Activated CD4-positive, CD25-positive, alpha-beta regulatory T cell (primary cell): ENCODE measurements at places on chromosomes 12 and 14.
A peak's percentile ranks its signal among the peaks of the same experiment; 100 is the strongest.

GRCh38 chr14:103633391-103633790, 4.4 kb downstream of the KLC1 start:
- DNase-seq = no peak

DNA sequence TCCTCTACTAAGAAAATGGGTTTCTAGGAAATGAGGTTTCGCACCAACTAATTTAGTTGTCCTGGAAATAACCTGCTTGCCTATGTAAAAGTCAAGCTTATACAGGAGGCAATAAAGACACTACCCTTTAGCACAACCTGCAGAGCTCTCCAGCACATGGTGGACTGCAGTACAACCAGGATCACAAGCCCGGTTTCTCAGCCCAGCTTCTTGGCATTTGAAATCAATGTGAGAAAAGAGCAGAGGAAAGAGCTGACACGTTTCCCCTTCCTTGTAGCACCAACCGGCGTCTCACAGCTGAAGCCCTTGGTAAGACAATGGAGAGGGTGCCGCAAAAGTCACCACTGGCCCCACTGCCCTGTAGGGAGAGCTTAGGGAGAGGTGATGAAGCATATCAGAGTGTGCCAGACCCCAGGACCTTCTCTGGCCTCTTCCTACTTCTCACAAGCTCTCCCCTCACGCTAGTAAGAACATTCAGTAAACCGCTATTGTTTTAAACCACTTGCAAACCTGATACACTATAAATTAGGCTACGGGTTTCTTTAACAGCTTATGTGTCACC, 8.6 kb downstream of the SPTLC2 start:
- no peak for DNase-seq

DNA sequence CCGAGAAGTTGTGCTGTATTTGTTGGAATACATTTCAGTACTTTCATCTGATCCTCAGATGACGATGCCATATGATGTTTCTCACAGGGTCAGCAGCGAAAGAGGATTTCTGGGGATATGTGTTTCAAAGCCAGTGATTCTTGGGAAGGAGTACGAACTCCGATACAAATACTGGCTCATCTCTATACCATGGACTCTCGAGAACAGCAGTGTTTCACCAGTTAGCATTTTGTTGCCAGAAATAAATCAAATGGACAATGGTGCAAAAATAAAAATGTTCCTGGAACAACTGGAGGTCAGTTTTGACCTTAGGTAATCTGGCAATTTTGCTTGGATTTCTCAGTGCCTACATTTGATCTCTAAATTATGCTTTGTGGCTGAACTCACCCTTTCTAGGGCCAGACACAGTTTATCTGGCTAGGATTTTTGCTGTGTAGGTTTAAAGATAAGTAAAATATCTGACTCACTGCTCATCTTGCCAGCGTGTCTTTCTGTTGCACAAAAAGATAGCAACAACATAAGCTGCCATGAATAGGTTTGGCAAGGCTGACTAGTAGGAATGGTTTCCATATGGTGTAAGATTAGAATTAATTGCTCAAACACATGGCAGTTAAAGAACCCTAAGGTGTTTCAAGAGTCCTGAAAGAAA, 11.0 kb upstream of the MGP start:
- no peak for DNase-seq

DNA sequence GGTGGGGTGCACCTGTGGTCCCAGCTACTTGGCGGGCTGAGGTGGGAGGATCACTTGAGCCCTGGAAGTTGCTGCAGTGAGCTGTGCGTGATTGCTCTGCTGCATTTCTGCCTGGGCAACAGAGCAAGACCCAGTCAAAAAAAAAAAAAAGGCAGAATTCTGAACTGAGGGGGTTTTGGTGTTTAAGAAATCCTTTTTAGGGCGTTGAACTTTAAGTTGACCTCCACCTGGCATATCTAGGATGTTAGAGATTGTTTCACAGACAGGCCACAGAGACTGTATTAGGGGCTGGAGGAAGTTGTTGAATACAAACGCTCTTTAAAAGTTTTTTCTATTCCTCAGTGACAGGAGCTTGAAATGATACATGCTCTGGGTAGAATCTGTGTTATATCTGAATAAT, 60.5 kb downstream of the FBXW8 start:
- DNase-seq = no peak

- DNase-seq = no peak
Observed at GRCh38 chr14:70971560-70971959, 64.3 kb downstream of the PCNX1 start.

DNA sequence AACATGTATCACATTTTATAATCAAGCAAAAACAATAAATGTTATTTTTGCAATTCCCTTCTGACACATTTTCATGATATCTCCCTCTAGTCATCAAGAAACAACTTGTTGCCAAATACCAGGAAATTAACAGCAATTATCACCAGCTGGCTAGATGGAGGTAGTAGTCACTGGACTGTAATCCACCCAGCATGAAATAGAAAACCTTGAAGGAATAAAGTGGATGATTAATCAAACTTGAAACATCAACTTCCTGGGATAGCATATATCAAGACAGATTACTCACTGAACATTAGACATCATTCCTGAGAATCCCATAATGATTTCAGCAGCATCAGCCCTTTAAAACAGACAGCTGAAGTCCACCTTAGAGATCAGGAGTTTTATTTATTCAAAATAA, 259.0 kb downstream of the CCDC59 start:
- DNase-seq = no peak

- DNase-seq = peak; percentile 49
Observed at GRCh38 chr14:93962701-93963601, 13.4 kb downstream of the ASB2 start.

GRCh38 chr14:62280366-62280765, 518.1 kb downstream of the SNAPC1 start:
- DNase-seq = no peak

DNA sequence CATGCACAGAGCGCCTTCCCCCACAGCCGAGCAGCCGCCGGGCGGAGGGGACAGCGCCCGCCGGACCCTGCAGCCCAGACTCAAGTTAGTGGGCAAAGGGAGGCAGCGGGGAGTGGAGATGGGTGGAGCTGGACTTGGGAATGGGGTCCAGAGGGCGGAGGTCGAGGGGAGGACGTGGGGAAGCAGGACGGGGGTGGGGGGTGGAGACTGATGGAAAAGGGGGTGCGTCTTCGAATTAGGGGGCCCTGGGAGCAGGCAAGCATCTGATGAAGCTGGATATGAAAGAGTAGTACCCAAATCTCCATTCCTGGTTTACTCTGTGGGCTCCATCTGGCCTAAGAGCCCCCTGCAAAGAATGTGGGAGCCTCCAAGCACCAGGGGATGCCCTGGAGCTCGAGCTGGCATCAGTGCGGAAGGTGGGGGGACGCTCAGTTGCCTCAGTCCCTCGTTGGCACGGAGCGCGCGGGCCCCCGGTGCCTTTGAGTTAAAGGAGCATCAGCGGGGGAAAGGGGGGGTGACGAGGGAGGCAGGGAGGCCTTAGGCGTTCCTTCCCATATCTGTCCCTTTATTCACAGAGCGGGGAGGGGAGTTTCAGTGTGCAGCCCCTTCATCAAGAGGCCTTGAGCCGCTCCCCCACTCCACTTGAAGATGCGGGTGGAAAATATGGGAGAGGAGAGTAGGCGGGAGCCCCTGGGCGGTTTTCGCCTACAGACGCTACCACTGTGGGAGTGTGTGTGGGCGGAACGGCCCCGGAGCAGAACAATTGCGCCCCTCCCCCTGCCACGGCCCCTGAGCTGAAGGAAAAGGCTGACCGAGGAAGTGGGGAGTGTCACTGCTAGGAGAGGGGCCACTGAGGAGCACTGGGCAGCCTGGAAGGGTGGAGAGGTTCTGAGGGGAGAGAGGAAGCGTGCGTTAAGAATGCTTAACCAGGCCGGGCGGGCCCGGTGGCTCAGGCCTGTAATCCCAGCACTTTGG, 644 bp downstream of the NAB2 start:
- no peak for DNase-seq

DNA sequence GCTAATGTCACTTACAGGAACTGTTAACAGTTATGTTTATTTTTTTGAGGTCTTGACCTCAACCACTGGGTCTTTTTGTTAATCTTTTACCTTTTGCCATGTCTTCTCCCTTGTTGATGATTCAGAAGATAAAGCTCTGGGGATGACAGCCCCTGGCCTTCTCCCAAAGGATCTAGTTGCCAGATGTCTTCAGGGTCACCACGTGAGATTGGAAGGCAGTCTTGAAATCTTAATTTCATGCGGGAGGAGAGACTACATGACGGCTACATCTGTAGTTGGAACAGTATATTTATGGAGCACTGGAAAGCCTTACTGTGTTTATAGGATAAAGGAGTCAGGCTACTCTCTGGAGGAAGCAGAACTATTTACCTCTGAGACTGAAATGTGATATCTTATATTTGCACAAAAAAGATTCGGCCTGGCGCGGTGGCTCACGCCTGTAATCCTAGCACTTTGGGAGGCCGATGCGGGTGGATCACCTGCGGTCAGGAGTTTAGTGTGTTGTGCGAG, 5.6 kb downstream of the MLEC start:
- DNase-seq = no peak

GRCh38 chr12:66048835-66049537, 81.6 kb downstream of the LLPH start:
- DNase-seq = no peak

GRCh38 chr12:81558031-81558430, 201.1 kb downstream of the PPFIA2 start:
- DNase-seq = no peak

DNA sequence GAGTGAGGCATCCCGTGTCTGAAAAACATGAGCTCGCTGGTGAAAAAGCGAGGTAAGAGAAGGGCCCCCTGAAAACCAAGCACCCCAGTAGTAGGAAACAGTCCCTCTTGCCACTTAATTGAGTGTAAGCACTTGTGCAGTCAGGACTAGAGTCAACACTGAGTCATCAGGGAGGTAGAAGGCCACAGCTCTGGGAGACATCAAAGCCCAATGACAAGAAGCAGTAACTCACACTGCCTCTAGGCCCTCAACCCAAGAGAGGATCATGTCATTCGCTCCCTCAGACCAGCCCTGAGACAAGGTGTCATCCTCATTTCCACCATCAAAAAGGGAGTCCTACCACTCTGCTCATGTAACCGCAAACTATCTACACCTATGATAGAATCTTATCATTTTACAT, 17.8 kb downstream of the POMT2 start:
- DNase-seq = no peak

DNA sequence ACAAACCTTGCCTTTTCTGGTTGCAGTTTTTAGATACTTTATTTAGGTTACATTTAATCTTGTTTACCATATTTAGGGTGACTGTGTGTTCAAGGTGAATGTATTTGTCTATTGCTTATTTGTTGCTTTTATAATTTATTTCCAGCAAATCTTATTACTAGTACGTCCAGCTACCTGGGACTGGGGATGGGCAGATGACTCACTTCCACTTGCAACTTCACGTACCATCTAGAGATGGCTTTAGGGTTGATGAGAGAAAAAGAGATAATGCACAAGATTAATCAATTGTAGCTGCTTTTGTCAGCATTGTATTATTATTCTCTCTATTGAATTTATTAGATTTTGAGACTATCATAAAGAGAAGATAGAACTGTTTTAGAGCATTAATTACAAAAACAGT, 5.1 kb downstream of the MIPOL1 start:
- DNase-seq = no peak

- no peak for DNase-seq
Observed at GRCh38 chr14:58829594-58829993, 191.8 kb downstream of the DACT1 start.

DNA sequence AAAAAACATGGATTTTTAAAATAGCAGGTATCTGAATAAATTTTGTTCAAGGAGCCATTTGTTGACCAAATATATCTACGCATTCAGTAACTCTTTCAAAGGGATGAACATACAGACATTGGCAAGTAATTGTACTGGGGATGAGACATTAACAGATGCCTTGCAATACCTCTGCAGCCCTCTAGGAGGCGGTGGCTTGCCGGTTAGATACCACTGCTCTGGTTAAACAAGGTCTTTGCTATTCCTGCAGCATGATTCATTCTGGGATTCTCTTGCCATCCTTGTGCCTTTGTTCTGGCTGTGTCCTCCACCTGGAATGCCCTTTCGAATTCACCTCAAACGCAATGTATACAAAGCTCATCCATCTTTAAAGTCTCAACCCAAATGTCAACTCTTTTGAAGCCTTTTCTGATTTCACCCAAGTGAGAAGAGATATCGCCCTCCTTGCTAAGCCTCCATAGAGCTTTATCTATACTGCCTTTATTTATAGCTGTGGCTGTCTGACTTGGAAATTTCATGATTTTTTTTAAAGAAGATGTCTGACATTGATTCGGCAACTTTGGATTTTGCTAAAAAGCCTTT, 131.0 kb upstream of the SRRM4 start:
- no peak for DNase-seq

DNA sequence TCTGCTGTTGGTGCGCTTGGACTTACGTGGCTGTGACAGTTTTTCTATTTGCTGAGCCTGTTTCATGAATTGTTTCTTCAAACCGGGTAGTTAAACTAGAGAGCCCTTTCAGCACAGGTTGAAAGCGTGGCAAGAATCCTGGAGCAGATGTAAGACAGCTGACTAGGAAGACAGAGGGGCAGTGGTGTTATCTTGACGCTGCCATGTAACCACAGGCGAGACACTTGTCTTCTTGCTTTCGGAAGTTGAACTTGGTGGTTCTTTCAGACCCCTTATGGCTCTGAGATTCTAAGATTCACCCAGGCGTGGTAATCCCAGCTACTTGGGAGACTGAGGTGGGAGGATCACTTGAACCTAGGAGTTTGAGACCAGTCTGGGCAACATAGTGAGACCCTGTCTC, 4.3 kb downstream of the EMP1 start:
- DNase-seq = no peak

- DNase-seq = no peak
Observed at GRCh38 chr12:110179291-110179690, 55.1 kb downstream of the IFT81 start.

DNA sequence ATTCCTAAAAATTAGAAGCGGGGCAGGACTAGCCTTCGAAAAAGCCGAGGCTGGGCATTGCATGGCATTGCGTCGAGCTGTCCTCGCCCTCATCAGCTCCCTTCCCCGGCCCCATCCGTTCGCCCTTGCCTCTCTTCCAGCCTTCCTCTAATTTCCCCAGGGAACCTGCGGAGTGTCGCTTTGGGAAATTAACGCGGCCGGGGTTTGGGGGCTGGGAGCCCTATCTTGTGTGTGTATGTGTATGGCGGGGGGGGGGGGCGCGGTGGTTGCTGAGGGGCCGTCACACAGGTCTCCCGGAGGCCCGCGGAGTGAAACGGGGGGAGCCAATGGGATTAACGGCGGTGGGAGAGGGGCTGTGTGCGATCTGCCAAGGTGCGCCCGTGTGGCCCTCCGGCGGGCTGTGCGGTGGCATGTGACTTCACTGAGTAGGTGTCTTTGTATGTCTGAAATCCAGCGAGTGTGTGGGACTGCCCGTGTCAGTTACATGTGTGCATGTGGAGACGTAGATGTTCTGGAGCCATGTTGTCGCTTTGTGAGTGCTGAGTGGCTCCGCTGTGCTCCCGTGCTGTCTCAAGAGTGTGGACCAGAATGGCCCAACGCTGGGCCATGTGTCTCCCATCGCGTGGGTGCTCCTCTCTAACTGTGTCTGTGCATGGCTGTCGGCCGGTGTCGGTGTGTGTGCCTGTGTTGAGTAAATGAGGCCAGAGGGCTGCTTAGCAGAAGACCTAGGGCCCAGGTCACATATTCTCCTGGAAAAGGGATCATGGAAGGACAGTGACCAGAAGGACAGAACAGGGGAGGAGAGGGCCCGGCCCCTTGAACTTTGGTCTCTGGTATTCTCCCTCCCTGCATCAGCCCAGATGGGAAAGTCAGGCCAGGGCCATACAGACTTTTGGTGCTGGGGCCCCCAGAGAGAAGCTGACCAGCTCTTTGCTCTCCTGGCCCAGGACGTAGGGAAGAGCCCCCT, 1.5 kb downstream of the PTMS start:
- no peak for DNase-seq
